ENCODE measurements at places on chromosomes 3 and 15. TPM values are rescaled to one million over a fixed set of nuclear protein-coding genes. Genes with fewer than 3 reads are reported as not detected.

DNA sequence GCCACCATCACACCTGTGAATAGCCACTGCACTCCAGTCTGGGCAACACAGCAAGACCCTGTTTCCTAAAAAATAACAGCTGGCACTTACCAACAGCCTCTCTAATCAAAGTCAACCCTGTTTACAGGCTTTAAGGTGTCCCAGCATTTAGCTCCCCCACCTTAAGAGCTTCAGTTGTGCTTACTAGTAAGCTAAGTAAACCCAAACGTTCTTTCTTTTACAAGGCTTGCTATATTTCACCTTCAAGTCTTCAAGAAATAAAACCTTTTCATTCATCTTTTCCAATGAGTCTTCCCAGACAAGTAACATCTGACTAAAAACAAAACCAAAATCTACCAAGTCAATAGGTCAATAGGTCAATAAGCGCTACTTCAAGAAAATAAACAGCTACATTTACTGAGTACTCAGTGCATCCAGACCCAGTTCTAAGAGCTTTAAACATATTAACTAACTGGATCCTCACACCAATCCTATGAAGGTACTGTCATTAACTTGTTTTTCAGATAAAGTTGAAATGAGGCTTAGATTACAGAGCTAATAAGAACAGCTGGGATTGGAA is 62.4 kb downstream of the PBRM1 start:
- no peaks in the 10 kb centered on the region for H3K4me1 ChIP-seq
- no peaks in the 10 kb centered on the region for H3K27me3 ChIP-seq
- H3K36me3 ChIP-seq: peaks cover 81% of the 10 kb centered on the region
- H3K27ac ChIP-seq: no peak overlapping the region

- no peaks in the 10 kb centered on the region for H3K4me1 ChIP-seq
- H3K27me3 ChIP-seq: no peaks in the 10 kb centered on the region
- no peak overlapping the region for H3K4me3 ChIP-seq
Observed at GRCh38 chr3:36843065-36844051, 79.0 kb upstream of the DCLK3 start.

Gene FBXO22
- 10.4 TPM for total RNA-seq

GRCh38 chr3:112897791-112898190 is 51.1 kb upstream of the CD200R1L start:
- H3K4me3 ChIP-seq: no peak overlapping the region
- no peak overlapping the region for H3K27ac ChIP-seq
- H3K4me1 ChIP-seq: no peaks in the 10 kb centered on the region
- no peaks in the 10 kb centered on the region for H3K36me3 ChIP-seq
- DNase-seq: no peak

- H3K4me3 ChIP-seq: no peak overlapping the region
- no peak overlapping the region for H3K27ac ChIP-seq
- no peaks in the 10 kb centered on the region for H3K27me3 ChIP-seq
Observed at GRCh38 chr15:67947254-67948039, 106.7 kb upstream of the PIAS1 start.

DNA sequence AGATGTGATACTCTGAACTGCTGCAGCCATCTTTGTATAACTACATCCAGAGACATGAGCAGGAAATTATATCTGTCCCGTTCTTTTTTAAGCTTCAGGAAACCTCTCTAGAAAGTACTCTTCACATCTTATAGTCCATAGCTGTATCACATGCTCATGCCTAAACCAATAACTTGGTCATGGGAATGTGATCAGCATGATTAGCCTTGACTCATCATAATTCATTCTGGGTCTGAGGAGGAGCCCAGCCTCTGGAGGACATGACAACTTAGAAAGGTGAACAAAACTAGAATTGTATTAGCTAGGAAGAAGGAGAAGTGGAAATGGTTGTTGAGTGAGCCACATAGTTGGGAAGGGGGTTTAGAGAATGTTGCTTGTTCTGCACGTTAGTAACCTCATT is 12.9 kb downstream of the PPM1L start:
- H3K36me3 ChIP-seq: no peaks in the 10 kb centered on the region
- peak overlapping the region; percentile 7 for H3K27ac ChIP-seq
- DNase-seq: no peak
- no peak overlapping the region for H3K4me3 ChIP-seq
- H3K27me3 ChIP-seq: no peaks in the 10 kb centered on the region

DNA sequence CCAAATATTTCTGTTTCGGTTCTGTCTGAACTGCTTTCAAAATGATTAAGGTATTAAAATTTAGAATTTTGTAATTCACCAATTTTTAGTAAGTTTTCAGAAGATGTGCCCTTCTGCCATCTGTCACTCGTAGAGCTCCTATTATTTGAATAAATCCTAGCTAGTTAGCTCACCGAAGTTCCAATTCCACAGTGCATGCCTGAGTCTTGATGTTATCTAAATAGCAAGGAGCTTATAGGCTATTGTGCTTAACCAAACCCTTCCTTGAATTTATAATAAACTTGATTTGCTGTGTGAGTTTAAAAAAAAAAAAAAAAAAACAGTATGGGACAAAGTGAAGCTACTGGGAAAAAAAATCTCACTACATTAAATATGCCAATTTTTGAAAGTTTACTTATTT is 18.7 kb downstream of the ATP13A3 start:
- no peaks in the 10 kb centered on the region for H3K27me3 ChIP-seq
- H3K36me3 ChIP-seq: no peaks in the 10 kb centered on the region
- H3K4me1 ChIP-seq: peaks cover 41% of the 10 kb centered on the region
- H3K4me3 ChIP-seq: no peak overlapping the region
- no peak overlapping the region for H3K27ac ChIP-seq
- no peak for DNase-seq

- H3K27me3 ChIP-seq: no peaks in the 10 kb centered on the region
- H3K4me1 ChIP-seq: peaks cover 20% of the 10 kb centered on the region
- no peak overlapping the region for H3K4me3 ChIP-seq
- H3K36me3 ChIP-seq: no peaks in the 10 kb centered on the region
- no peak for DNase-seq
Observed at GRCh38 chr3:161415506-161416231, 44.4 kb upstream of the SPTSSB start.

Gene SLITRK3
- total RNA-seq: 17.0 TPM

Gene CHCHD6
- 13.4 TPM for total RNA-seq

Gene SLC12A8
- total RNA-seq: not detected

DNA sequence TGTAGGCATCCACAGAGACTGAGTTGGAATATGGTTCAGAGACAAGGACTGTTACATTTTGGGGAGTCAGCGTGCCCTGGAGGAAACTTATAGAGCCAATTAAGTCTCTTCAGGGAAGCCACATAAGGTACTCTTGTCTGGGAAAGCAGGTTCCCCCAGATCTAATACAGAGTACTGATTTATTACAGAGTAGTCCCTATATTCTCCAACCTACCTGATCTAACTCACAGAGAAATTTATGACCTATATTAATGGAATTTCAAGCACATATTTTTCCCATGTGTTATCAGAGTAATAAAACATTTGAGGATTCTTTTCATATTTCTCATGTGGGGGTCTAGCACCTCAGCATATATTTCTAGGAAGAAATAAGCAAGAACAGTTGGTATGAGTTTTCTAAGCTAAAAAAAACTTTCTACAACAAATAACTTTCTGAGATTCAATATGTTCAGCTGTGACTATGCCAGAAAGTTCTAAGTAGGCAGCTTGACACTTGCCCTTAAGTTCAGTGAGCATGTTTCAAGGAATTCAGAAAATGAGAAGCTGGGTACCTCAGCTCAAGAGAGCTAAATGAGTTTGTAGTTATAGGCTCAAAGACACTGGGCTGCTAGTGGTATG is 75.3 kb upstream of the COL8A1 start:
- DNase-seq: no peak
- H3K27ac ChIP-seq: no peak overlapping the region
- H3K27me3 ChIP-seq: no peaks in the 10 kb centered on the region

GRCh38 chr15:45100884-45101625 is 12.9 kb downstream of the DUOX2 start:
- DNase-seq: no peak
- no peaks in the 10 kb centered on the region for H3K27me3 ChIP-seq
- no peaks in the 10 kb centered on the region for H3K4me1 ChIP-seq
- no peak overlapping the region for H3K27ac ChIP-seq

DNA sequence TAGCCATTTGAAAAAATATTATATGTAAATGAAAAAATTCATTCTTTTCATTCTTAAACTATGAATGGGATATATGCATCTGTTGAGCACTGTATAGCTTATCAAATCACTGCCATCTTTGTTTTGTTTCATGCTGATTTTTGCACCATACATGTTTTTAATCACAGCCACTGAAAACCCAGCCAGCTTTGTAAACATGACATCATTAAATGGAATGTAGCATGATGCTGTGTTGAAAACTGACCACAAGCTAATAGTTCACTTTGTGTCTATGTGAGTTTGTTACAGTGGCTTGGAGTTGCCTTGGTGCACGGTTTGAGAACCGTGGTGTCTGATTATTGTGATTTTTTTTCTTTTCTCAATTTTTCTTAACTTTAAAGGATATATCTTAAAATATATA is 75.7 kb downstream of the GMPS start:
- no peak overlapping the region for H3K4me3 ChIP-seq
- no peaks in the 10 kb centered on the region for H3K4me1 ChIP-seq
- no peaks in the 10 kb centered on the region for H3K27me3 ChIP-seq
- no peak for DNase-seq

GRCh38 chr15:74374648-74375302 is 7.3 kb upstream of the CYP11A1 start:
- peaks cover 9% of the 10 kb centered on the region for H3K4me1 ChIP-seq
- peak overlapping the region; percentile 74 for H3K4me3 ChIP-seq
- H3K27me3 ChIP-seq: no peaks in the 10 kb centered on the region
- no peak for DNase-seq
- no peak overlapping the region for H3K27ac ChIP-seq

- no peak overlapping the region for H3K27ac ChIP-seq
- peaks cover 26% of the 10 kb centered on the region for H3K4me1 ChIP-seq
- no peak overlapping the region for H3K4me3 ChIP-seq
- DNase-seq: no peak
- H3K36me3 ChIP-seq: no peaks in the 10 kb centered on the region
Observed at GRCh38 chr3:37621771-37622170, 239.9 kb upstream of the CTDSPL start.
